A549 treated with CORT108297 at 1 μM for 4 hours (cell line): ENCODE measurements at places on chromosomes 11 and 22. TPM values are rescaled to one million over a fixed set of nuclear protein-coding genes. Genes with fewer than 3 reads are reported as not detected.

The FOLR1 gene
- 0.08 to 0.13 TPM (median 0.10 TPM) in 4 of 5 replicates, not detected in the other for total RNA-seq

The CASTOR1 gene
- 3.7 to 7.2 TPM (median 5.5 TPM) in 5 replicates for total RNA-seq

The SCGB1D2 gene
- total RNA-seq = 0.30 TPM in 1 of 5 replicates, not detected in the others

The NAA40 gene
- 14.8 to 17.6 TPM (median 17.4 TPM) in 5 replicates for total RNA-seq

The SCGB1A1 gene
- 0.23 to 0.45 TPM in 2 of 5 replicates, not detected in the others for total RNA-seq

The IGLL1 gene
- total RNA-seq = not detected in 5 replicates

The BACE1 gene
- 8.4 to 10.3 TPM (median 8.8 TPM) in 5 replicates for total RNA-seq

The TMEM86A gene
- 0.21 to 0.62 TPM (median 0.41 TPM) in 5 replicates for total RNA-seq

The MUC5AC gene
- 1.9 to 4.1 TPM (median 3.2 TPM) in 5 replicates for total RNA-seq

The SHANK3 gene
- total RNA-seq = 3.0 to 5.7 TPM (median 4.6 TPM) in 5 replicates

The HORMAD2 gene
- not detected in 5 replicates for total RNA-seq

The STIM1 gene
- total RNA-seq = 23.3 to 27.9 TPM (median 26.8 TPM) in 5 replicates

The OR8D1 gene
- total RNA-seq = not detected in 5 replicates

The SEPTIN3 gene
- 1.0 to 1.4 TPM (median 1.2 TPM) in 5 replicates for total RNA-seq

The UPK2 gene
- 0.35 to 1.1 TPM (median 0.91 TPM) in 5 replicates for total RNA-seq

The FXYD6 gene
- 0.20 to 0.52 TPM (median 0.29 TPM) in 5 replicates for total RNA-seq

The EXT2 gene
- total RNA-seq = 53.9 to 61.6 TPM (median 57.4 TPM) in 5 replicates
